Small intestine (tissue), 16 donors: ENCODE measurements at places on chromosomes 7 and 10. TPM values are rescaled to one million over a fixed set of nuclear protein-coding genes. Genes with fewer than 3 reads are reported as not detected.

The EN2 gene
- not detected for polyA plus RNA-seq

The MORN4 gene
- not detected for polyA plus RNA-seq

The LIPF gene
- polyA plus RNA-seq = 44.3 TPM

- DNase-seq = no peak
Observed at GRCh38 chr10:127872011-127872761, 20.6 kb downstream of the CLRN3 start.

The HECW1 gene
- 0.03 TPM for polyA plus RNA-seq

The ERVW-1 gene
- polyA plus RNA-seq = 0.01 TPM

GRCh38 chr7:100588438-100588837 lies 2.3 kb downstream of the FBXO24 start:
- DNase-seq = peak; percentile 37

The SRRM3 gene
- 0.93 TPM for polyA plus RNA-seq

The RSU1 gene
- polyA plus RNA-seq = 21.5 TPM

The PIP4K2A gene
- polyA plus RNA-seq = 11.3 TPM

The TMEM273 gene
- polyA plus RNA-seq = 1.8 TPM

DNA sequence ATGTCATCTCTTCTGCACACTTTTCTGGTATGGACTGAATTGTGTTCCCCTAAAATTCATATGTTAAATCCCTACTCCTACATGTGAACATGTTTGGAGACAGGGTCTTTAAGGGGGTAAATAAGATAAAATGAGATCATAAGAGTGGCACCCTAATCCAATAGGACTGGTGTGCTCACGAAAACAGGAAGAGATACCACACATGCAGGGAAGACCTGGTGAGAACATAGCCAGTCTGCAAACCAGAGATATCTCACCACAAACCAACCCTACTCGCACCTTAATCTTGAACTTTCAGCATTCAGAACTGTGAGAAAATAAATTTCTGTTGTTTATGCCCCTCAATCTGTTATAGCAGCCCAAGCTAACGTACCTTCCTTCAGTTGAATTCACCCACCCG lies 51.8 kb downstream of the VWDE start:
- DNase-seq = no peak

- DNase-seq = no peak
Observed at GRCh38 chr10:123722351-123722750, 56.2 kb downstream of the GPR26 start.

DNA sequence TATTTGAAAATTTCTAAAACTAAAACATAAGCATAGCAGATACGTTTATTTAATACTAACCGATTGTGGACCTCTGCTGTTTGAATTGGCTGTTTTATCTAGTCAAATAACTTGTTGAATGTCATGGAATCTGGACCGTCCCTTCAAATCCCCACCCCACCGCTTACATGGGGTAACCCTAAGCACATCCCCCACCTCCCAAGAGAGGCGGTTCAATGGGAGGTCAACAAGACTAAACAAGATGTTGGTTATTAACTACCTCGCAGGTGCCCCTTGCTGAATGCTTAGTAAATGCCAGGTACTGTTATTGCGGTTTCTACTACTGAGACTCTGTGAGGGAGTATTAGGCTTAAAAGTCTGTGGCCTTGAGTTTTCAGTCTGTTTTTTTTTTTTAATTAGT lies 70.9 kb downstream of the DAGLB start:
- DNase-seq = peak; percentile 42

DNA sequence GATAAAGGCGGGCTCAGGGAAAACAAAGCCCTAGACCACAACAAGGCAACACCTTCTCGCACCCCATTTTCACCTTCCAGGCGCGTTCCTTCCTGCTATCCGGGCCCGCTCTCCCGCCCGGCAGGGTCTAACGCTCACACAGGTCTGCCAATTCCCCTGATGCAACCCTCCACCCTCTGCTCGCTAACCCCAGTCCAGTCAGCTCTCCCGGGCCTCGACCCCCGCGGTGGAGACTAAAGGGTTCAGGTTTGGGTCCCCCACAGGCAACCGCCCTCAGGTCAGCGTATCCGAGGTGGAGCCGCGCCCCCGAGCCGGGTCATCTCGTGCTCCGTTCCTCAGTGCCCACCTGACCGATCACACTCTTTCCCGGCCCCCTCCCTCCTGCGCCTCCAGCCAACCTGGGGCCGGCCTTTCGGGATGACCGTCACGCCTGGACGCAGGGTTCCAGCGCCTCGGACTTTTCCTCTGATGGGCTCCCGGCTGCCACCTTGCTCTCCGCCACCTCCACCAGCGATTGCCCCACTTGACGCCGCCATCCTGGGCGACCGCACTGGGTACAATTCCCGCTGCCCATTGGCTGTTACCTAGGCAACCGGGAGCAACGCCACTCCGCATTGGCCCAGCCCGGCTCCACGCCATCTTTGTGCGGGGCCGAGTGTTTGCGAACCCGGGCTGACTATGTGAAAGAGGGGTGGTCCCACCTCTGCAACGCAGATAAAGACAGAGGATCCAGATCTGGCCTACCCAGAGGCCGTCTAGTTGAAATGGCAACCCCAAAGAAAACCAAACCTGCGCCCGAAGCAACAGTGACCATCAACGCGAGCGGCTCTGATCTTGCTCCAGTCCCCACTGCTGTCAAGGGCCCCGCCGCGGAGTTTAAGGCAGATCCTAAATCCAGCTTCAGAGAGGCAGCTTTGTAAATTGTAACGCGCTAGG lies at the start of gene MORN4:
Gene MORN4, minus strand, starts transcription at position 552 of the 936 bp plus-strand sequence. CDS start 13,847 bp downstream, outside the sequence.
- DNase-seq = peak; percentile 97
